ENCODE measurements at places on chromosomes 2 and 18.

DNA sequence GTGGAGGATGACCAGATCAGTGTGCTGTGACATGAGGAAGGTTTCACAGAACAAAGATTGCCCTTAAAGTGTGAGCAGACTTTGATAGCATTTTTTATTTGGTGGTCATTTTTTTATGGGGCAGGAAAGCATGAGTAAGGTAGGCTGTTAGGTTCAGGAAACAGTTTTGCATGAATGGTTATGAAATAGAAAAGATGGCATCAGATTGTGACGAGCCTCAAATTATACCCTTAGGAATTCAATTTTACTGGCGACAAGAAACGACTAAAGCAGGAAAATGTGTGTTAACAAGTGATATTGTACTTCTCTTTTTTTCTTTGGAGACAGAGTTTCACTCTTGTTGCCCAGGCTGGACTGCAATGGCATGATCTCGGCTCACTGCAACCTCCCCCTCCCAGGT, 44.7 kb downstream of the PIK3C3 start:
- DNase-seq = no peak

DNA sequence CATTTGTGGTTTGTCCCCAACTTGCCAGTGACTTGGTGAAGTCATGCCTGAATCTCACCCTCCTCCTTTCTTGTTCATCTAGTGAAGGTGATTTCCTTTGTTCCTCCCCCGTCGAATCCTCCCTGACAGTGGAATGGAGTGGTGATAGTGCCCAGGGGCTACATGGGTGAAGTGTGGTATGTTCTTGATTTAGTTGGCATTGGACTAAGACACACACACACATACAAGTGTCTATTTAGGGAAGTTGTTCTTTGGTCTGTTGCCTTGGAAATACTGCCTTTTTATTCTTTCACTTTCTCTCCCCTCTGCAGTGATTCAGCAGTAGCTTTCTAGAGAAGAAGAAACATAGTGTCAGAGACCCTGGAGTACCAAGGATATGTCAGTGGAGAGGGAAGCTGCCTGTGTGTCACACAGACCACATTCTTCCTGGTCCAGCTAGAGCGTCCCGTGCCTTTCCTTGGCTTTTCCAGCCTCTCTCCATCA, 10.9 kb downstream of the INPP4A start:
- no peak for DNase-seq

DNA sequence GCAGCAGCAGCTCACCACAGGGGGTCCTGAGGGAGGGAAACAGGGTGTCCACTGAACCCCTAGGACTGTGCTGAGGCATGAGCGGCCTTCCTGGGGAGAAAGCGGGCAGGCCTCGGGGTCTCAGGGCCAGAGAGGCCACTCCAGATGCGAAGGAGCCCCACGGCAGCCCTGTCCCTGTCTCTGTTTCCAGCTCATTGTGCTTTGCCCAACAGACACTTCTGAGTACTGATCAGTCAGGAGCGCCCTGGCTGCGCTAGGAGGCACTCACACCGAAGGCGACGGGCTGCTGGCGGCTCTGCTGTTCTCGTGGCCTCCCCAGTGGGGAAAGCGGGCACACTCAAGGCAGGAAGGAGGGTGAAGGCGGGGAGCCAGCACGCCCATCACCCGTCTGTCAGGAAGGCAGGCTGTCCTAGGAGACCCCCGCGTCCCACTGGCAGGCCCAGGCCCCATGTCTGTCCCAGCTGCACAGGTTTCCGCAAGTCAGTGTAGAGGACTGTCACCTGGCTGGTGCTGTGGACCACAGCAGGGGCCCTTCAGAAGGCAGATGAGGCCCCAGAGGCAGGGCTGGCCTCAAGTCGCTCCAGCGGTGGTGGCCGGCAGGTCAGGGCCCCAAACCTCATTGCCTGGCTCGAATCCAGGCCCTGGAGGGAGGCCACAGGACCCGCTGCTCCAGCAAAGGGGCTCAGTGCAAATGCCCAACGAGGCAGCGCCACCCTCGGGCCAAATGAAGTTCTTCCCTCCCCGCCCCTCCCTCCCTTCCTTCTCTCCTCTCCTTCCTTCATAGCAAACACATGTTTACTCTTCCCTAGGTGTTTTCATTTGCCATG, 6.8 kb downstream of the ESPNL start:
- DNase-seq = peak; percentile 52

DNA sequence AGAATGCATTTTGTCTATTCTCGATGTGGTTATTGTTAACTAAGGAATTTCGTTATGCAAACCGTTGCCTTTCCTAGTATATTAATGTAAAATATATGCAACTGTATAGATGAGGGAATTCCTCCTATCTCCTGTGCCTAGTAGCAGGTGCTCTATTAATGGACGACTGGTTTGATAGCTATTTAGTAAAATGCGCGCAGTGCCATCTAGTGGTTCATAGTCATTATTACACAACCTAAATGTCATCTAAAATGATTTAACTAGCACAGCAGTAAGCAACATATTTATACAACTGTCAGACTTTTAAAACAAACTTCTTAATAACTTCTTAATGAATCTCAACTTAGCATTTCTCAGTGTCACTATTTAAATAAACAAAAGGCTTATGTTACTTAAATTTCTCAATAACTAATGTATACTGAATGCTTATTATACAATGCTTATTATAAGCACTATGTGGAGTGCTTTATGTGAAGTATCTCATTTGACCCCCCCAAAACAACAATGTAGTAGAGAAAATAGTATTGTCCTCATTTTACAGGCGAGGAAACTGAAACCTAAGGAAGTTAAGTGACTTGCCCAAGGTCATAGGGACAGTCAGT, 77.9 kb downstream of the DTNA start:
- DNase-seq = no peak

DNA sequence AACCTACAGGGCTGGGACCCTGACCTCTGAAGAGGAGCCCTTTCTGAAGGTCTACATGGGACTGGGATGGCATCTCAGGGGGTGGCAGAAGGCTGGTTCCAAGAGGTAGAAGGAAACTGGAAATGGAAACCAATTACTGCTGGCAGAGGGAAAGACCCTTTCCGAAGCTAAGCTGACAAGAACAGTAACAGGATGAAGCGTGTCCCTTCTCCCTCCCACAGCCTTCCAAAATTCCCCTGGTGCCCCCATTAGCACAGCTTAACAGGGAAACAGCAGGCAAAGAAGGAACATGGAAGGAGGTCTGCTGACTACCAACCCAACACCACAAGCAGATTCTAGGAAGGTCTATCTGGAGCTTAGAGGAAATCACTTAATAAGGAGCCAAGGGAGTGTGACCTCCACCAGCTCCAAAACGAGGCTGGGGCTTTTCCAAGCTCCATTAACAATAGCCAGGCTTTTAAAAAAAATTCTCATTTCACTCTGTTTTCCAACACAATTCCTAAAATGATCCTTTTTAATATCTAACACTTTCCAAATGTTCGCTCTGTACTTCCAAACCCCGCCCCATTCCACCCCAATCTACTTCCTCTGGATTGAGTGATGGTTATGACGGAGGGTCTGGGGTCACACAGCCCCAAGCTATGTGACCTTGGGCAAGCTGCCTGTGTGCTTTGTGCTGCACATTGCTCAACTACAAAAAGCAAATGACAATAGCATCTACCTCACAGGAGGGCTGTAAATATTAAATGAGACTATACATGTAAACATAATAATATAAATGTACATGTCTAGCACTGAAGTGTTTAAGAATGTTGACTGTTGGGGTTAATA, 55.2 kb downstream of the STK39 start:
- no peak for DNase-seq

- DNase-seq = no peak
These were observed 27.4 kb upstream of the EIF2AK3 start for GRCh38 chr2:88654714-88655113.

DNA sequence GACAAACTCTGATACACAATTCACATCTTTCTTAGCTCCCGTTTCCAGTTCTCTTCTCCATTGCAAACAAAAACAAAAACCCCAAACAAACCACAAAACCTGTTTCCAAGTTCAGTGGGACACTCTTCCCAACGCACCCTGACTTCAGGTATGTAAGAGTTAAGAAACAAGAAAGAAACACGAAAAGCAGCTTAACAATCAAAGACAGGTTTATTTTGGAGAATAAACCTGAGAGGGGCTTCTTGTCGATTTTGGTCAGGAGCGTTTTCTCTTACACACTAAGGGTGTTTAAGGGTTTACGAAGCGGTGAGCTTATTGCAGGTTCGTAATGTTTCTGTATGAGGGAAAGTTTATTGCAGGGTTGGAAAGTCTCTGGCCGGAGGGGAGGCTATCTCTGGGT, 905 bp upstream of the ATG16L1 start:
- DNase-seq = no peak
